NCI-H774 (cell line): ENCODE measurements at places on chromosomes 7 and 10.
A peak's percentile ranks its signal among the peaks of the same experiment; 100 is the strongest.

- DNase-seq = no peak
Observed at GRCh38 chr7:41969561-41970105, 266.7 kb upstream of the INHBA start.

DNA sequence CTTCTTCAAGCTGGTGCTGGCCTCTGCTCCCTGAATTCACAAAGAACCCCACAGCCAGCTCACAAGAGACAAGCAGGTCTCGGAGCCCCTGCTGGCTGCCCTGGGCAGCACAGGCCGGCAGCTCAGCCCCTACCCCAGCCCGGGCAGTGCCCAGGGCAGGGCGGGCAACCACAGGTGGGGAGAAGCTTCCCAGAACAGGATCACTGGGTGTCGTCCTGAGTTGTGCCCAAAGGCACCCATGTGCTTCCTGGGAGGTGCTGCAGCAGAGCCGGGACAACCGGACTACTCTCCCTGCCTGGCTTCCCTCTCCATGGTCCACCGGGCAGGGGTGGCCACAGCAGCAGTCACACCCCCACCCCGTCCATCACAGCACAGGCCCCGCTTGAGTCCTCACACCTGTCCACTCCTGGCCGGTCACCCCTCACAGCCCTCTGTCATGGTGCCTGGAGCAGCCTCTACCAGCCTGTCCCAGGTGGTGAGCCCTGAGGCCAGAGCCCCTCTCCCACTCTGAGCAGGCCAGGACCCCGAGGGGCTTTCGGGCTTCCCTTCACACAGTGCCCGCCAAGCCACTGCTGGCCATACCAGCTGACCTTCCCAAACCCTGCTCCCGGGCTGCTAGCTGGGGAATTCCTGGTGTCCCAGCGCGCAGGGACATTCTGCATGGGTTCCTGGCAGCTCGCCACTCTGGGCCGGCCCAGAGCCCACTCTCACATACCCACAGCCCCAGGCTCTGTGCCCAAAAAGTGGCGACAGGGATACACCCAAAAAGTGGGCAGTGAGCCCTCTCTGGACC, 3.1 kb downstream of the RASGEF1A start:
- no peak for DNase-seq

DNA sequence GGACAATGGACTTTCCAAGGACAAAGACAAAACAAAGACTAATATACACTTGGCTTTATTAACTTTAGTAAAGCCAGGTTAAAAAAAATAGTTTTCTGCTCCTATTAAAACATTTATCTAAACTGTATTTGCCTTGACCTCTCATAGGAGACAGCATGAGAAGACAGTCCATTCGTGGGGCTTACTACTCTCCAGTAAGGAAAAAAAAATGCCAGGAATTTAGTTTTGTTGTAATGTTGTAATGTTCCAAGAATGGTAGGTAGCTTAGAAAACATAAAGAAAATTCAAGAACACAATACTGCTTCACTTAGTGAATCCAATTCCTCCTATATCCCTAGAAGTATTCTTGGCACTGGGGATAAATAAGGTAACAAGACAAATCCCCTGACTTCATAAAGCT, 81.7 kb downstream of the KMT2C start:
- no peak for DNase-seq

DNA sequence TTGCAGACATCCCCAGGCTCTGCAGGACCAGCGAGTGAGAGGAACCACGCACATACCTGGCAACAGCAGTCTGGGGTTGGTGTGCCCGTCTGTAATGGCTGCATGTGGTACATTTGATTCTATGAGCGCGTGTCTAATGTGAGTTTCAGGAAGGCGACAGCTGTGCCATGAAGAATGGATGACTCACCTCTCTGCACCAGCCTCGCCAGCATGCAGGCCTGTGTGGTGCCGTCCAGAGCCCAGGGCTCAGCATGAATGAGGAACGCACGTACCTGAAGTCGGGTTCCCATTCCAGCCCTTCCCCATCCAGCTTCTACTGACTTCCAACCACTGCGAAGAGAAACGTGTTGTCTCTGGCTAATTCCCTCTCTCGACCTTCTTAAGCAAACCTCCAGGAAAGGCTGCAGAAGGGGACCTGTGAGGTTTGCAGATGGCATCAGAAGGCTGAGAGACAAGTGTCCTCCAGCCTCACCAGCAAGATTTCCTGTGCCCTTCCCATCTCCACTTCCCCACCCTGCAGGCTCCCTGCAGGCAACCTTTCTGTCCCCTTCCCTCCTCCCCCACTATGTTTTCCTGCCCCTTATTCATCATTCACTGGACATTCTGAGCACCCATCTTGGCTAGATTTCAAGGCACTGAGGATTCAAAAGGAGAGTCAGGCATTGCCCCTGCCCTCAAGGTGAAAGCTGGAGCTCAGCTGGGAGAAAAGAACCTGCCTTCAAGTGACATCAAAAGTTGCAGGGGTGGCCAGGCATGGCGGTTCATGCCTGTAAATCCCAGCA, 54.3 kb downstream of the ASB13 start:
- peak; percentile 64 for DNase-seq

- DNase-seq = no peak
Observed at GRCh38 chr10:60573336-60573735, 183.7 kb upstream of the ANK3 start.

DNA sequence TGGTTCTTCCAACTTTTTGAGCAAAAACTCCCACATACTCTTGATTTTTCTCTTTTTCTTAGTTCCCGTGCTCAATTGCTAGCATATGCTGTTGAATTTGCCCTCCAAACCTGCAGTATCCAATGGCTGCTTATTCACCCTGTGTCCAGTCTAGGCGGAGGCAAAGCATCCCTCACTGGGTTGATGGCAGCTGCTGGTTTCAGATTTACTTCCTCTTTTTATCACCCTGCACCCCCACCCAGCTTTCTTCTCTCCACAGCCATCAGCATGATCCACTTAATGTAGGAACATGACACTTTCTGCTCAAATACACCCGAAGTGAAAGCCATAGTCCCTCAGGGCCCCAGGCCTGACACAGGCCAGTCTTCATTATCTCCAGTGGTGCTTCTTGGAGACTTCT, 87.6 kb upstream of the ADARB2 start:
- DNase-seq = no peak

DNA sequence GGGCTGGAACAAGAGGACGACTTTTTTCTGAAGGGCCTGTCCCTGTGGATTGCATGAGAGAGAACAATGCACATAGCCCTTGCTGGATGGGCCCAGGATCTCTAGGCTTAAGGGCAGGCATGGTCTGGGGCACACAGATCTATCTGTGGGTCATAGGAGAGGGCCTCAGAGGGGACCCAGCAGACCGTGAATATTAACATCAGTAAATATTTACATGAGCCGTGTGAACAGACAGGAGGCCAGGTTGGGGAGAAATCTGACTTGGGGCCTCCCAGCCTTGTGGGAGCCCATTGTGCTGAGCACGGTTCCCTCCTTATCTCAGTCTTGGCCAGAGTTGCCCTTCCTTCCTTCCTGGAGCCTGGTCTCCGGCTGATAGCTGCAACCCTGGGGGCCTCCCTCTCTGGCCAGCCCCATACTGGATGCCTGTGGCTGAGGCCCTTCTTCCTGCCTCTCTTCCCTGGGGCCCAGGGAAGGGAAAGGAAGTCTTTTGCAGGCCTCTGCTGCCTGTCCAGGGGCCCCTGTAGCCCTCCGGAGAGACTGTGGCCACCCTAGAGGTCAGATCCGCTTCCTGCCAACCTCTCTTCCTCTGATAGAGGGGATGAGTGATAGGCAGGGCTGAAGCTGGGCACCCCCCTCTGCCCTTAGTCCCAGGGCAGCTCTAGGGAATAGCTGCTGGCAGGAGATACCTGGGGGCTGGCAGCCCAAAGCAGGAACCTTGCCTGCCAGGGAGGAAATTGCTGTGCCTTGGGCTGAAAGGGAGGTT, 44.5 kb upstream of the TRIM8 start:
- no peak for DNase-seq

- no peak for DNase-seq
Observed at GRCh38 chr7:114715907-114716306, 206.0 kb upstream of the MDFIC start.

GRCh38 chr10:95121904-95122303, 52.6 kb upstream of the CYP2C8 start:
- DNase-seq = no peak

- DNase-seq = no peak
Observed at GRCh38 chr7:30251708-30252329, 32.6 kb upstream of the ZNRF2 start.

DNA sequence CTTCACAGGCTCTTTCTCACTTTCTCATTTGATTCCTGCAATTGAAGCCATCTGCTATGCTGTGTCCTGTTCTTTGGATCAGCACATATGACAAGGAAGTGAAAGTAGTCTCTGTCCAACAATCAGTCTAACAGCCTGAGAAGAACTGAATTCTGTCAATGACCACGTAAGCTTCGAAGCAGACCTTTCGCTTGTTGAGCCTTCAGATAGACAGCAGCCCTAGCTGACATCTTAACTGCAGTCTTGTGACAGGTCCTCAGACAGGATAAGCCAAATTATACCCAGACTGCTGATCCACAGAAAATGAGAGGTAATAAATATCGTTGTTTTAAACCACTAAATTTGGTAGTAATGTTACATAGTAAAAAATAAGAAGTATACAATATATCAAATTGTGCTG, 691.0 kb upstream of the LRRTM3 start:
- DNase-seq = no peak

GRCh38 chr7:76291351-76292212, 10.9 kb upstream of the HSPB1 start:
- peak; percentile 67 for DNase-seq

DNA sequence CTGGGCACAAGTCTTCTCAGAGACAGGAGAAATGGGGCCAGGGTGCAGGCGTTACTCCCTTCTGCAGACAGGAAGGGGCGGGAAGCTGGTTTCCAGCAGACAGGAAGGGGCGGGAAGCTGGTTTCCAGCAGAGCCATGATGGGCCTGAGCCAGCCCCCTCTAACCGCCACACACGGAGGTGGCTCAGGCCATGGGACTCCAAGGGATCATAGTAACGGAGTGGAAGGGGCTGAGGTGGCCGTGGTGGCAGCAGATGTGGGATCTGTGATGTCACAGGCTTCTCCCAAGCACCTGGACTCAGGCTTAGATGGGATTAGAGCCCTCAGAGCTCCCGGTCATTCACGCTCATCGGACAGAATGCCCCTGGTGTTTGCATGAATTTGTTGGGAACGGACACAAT, 177.8 kb downstream of the USP6NL start:
- no peak for DNase-seq

DNA sequence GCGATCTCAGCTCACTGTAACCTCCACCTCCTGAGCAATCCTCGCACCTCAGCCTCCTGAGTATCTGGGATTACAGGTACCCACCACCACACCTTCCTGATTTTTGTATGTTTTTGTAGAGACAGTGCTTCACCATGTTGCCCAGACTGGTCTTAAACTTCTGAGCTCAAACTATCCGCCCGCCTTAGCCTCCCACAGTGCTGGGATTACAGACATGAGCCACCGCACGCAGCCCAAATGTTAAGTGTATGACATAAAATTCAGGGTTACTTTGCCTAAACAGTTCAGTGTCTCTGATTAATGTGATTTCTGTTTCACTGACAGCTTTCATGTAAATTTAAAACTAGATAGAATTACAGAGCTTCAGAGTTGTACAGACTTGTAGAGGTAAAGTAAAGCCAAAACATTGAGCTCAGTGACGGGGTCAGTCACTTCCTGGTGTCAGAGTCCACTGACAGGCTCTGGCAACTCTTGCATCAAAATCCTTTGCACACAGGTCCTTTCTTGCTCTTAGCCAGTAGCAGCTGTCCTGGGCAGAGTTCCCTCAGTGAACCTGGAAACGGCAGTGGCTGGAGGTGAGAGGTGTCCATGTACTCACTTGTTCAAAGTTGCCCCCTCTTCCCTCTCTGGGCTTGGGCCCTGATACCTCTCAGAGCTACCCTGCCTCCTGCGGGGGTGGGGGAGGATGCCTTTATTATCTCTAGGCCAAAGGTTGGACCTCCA, 33.7 kb downstream of the MGMT start:
- DNase-seq = no peak

- peak; percentile 23 for DNase-seq
Observed at GRCh38 chr10:78964952-78965633, 103.7 kb upstream of the ZMIZ1 start.

DNA sequence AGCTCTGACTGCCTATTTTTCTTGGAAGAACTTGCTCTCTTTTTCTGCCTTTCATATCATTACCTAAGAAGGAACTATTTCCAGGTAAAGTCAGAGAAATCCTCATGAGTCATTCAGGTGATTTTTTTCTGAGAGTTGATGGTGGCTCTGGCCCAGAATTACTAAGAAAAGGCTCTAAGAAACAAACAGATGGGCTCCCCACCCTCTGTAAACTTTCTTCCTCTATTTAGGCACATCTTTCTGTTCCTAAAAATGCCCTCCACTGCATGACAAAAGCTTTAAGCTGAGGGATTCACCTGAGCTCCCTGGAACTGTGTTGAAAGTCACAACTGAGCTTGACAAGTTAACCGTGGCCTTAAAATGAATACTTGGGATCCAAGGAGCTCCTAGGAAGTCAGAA, 1.6 kb downstream of the OLAH start:
- DNase-seq = no peak

DNA sequence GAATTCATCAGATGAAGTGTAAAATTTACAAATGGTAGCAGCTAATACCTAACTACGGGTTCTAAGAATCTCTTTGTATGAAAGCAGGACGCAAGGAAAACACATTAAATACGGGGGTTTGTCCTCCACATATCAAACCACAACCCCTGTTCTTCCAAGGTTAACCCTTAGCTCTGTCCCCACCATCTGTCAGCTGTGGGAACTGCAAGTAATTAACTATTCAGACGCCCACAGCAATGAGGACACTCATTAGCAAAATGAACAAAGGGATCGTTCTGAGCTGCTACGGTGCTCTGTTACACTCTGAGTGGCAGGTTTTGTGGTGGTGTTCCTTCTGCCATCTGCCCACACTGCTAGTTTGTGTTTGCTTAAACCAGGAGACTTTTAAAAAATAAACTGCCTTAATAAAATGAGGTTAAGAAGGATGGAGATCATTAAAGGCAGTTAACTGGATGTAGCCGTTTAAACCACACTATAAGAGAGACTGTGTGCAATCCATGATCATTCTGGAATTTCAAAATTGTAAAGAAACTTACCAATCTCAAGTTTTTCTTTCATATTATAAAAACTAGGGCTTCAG, 51.4 kb downstream of the C10orf67 start:
- DNase-seq = peak; percentile 84

DNA sequence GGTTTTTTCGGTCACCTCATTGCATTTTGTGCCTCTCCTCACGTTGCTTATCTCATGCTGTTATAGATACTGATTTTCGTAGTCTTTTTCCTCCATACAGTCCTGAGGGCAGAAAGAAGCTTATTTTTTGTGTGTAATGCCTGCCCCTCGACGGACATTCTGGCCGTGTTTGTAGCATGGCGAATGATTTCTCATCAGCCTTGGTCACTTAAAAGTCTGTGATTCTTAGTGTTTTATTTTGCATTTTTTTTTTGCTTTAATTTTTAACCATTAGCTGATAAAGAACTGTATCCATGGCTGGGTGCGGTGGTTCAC, 469 bp upstream of the NOC3L start:
- no peak for DNase-seq

GRCh38 chr10:22618078-22618785, 96.1 kb downstream of the PIP4K2A start:
- no peak for DNase-seq
